ENCODE measurements at places on chromosomes 16 and 17. TPM values are rescaled to one million over a fixed set of nuclear protein-coding genes. Genes with fewer than 3 reads are reported as not detected.

The KAT7 gene
- 61.4 TPM for total RNA-seq

The TVP23B gene
- total RNA-seq, result 42.1 TPM

The GAST gene
- total RNA-seq, result not detected

The ERN2 gene
- 0.29 TPM for total RNA-seq

The SLC4A1 gene
- 0.43 TPM for total RNA-seq

The GLTPD2 gene
- not detected for total RNA-seq

The IGFBP4 gene
- 381 TPM for total RNA-seq
